Mesothelial cell of epicardium (in vitro differentiated cells): ENCODE measurements at places on chromosomes 1 and 21. TPM values are rescaled to one million over a fixed set of nuclear protein-coding genes. Genes with fewer than 3 reads are reported as not detected.

DNA sequence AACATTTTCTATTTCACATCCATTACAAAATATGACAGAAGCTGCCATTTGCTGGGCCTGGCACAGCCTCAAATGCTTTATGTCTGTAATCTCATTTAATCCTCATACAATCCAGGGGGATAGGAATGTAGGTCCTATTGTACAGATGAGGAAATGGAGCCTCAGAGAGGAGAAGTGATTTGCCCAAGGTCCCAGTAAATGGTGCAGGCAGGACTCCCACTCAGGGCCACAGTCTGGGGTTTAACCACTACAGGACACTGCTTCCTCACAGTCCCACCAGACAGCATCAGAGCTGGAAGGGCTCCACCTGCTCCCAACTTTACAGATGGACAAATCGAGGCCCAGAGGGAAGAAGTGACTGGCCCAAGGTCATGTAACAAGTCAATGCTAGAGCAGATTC is 20.6 kb upstream of the RNF19B start:
- DNase-seq = no peak

The DDAH1 gene
- total RNA-seq = 26.1 to 28.9 TPM (median 27.3 TPM) in 3 replicates

DNA sequence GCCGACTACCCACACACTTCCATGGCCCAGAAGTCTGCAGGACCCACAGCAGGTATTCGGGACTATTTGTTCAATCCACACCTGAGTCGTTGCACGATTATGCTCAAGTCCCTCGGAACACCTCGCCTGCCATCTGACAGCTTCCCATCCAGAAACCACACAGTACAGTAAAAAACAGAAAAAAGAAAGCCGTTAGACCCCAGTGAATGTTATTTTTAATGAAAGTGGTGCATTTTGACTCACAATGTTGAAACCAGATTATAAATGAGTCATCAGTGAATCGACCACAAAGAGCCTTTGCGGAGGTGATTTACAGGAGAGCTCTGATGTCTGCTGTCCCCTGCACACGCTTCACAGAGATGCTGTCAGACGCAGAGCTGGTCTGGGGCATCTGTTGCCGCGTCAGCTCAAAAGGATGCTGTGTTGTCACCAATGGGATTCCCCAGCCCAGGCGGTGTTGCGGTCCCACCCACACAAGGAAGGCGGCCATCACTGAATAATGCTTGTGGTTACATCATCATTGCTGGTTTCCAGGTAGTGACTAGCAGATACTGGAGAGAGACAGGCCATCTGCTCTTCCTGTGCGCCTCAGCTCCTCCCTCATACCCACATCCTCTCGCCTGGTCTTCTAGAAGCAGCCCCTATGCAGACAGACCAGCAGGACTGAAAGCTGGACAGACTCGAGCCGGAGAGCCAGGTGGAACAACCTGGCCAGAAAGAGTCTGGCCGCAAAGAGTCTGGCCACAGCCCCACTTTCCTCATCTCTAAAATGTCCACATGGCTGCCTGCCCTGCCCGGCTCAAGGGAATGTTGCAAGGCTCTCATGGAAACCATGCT is 116.8 kb downstream of the TOMM20 start:
- DNase-seq = no peak

- DNase-seq = no peak
Measured at GRCh38 chr1:55826381-55827080, 611.4 kb upstream of the USP24 start.

The ADAMTS1 gene
- 67.8 to 77.6 TPM (median 72.7 TPM) in 3 replicates for total RNA-seq
